ENCODE measurements at places on chromosomes 12 and 14.

GRCh38 chr14:90288651-90289355 lies 32.5 kb downstream of the PSMC1 start:
- no peak for DNase-seq

DNA sequence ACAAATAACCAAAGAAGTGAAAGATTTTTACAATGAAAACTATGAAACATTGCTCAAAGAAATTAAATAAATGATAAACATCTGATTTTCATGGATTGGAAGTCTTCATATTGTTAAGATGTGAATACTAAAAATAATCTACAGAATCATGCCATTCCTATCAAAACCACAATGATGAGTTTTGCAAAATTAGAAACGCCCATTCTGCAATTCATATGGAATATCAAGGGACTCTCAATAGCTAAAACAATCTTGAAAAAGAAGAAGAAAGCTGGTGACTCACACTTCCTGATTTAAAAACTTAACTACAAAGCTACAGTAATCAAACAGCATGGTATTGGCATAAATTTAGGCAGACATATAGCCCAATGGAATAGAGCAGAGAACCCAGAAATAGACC lies 40.2 kb upstream of the CCT2 start:
- DNase-seq, result no peak

GRCh38 chr12:52519826-52520662 lies at the start of gene KRT5:
KRT5 (minus strand) TSS chr12:52520394; CDS start chr12:52520296, 98 bp downstream.
- DNase-seq, result no peak

- no peak for DNase-seq
Measured at GRCh38 chr14:58629281-58629680, 8.5 kb upstream of the DACT1 start.

DNA sequence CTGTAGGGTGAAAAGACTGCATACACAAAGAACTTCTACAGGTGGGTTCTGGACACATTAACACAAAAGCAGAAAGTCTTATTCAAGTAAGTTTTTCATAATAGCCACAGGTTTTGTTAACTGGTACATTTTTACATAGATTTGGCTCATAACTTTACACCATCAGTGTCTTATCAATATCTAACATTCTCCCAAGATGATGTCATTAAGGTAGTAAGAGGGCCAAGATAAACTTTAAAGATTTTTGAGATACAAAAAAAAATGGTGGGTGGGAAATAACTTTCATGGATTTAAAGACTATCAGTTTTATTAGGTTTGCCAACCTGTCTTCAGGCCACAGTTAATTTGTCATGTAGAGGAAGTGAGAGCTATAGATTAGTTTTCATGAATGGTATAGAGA lies 1.7 kb downstream of the SUPT16H start:
- DNase-seq, result no peak

DNA sequence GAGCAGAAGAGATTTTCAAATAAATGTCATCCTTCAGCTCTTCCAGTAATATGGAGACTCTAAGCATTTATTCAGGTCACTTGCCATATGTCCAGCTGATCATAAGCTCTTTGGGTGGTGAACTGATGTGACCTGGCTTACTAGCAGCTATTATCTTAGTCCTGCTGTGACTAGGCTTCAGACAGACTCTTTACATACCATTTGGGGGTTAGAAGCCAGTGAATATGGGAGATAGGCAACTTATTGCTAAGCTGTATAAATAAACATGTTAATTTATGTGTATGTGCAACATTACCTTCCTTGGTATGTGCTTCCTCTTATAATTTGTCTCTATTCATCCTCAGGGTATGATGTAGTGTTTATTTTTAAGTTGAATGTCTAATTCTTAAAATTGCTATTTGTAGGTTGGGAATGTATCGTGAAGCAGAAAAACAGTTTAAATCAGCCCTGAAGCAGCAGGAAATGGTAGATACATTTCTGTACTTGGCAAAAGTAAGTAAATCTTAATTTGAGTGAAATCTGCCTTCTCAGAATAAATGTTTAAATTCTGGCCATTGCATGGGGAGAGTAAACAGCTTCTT lies 32.4 kb downstream of the TTC8 start:
- DNase-seq, result no peak

All from CD4-positive, alpha-beta T cell treated with Interleukin-12 subunit alpha and Interleukin-12 subunit beta, for 1 hour (primary cell).